Coronary artery (tissue), 2 donors: ENCODE measurements at places on chromosomes 1 and 21.

DNA sequence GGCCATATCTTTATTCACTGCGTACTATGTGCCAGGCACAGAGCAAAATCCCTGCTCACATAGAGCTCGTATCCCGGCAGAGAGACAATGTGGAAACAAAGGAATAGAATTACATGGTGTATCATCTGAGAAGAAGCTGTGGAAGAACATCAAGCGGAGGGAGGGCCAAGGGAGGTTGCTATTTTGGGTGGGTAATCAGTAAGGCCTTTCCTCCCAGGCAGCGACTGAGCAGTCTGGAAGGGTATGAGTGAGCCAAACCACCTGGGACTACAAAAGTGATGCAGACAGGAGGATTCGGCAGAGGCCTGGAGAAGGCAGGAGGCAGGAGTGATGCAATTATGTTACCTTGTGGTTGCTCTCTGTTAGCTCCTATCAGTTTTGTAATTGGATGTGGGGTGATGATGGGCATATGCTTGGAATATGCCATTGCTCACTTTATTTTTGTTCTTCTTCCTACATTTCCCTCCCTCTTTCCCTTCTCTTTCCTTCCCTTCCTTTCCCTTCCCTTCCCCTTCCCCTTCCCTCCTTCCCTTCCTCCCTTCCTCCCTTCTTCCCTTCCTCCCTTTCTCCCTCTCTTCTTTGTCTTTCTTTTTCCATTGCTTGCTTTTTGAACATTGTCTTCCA, 172.9 kb downstream of the DISC1 start:
- no peak for DNase-seq

- no peak for DNase-seq
Measured at GRCh38 chr1:70820396-70820795, 227.2 kb downstream of the PTGER3 start.

DNA sequence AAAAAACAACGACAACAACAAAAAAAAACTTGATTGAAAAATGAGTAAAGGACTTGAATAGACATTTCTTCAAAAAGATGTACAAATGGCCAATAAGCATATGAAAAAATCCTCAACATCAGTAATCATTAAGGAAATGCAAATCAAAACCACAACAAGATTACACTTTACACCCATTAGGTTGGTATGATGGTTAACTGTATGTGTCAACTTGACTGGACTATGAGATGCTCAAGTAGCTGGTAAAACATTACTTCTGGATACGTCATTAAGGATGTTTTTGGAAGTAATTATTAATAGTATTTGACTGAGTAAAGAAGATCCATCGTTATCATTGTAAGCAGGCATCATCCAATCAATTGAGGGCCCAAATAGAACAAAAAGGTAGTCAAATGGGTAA, 34.9 kb upstream of the LYPLAL1 start:
- no peak for DNase-seq

DNA sequence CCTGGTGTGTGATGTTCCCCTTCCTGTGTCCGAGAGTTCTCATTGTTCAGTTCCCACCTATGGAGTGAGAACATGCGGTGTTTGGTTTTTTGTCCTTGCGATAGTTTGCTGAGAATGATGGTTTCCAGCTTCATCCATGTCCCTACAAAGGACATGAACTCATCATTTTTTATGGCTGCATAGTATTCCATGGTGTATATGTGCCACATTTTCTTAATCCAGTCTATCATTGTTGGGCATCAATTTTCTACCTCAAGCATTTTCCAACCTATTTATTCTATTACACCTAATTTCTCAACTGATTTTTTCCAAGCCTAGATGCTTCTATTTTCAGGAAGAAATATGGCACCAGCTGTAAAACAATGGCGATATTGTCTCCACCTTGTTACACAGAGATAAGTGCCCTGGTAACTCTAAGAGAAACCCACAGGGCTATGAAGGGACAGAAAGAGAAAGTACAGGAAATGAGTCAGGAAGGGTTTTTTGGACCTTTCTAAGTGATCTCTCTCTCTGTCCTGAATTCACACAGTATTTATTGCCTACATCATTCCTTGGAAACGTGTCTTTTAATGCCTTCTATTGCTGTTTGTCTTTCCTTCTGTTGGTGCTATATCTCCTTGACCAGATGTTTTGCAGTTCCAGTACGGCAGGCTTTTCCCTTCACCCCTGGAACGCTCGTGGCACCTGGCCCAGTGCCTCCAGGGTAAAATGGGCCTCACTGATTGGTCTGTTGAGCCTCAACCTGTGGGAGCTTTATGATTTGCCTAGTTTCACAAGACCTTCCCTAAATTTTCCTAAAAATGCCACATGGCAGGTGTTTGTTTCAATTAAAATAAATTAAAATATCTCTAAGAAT, 14.6 kb upstream of the JAK1 start:
- no peak for DNase-seq

DNA sequence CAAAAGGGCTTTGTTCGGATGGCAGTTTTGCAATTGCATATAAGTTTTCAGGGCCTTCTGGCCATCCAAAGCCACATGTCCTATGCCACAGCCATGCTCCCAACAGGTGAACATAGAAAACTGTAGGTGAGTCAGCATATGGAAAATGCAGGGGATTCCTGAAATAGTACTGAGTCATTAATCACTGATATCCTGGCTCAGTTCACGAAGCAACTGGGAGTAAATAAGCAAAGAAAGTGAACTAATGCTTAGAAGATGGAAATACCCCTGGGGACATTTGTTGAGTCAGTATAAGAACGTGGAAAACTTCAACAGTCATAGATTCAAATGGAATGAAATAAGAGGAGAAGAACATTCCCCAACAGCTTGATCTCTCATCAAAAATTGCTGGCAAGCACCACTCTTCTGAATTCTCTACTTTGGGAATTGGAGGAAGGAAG, 148.9 kb upstream of the RUNX1 start:
- DNase-seq = no peak
